ENCODE measurements at places on chromosomes 1 and 21.

DNA sequence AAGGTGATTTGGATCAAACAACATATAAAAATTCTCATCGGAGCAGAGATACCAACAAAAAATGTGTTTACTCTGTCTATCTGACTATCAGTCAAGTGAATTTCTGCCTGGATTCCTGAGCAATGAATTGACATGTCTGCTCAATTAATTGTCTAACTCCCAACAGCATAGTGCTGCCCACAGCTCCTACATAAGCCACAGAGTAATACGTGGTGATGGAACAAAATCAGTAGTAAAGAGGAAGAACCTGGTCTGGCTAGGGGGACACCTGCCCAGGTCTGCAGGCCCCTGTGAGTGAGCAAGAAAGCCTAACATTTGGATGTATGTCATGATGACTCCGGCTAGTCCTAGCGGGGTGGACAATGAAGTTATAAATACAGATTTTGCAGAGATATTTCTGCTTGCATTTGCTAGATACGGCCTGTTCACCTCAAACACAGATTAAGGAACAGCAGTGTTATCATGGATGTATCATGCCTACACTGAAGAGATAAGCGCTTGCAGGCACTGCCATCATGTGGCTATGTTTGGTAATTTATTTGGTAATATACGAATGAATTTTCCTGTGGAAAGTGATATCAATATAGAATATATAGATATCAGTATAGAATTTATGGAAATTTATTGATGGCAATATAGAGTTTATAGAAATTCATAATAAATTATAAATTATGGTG is 69.6 kb upstream of the LRRC8B start:
- DNase-seq = peak; percentile 50

DNA sequence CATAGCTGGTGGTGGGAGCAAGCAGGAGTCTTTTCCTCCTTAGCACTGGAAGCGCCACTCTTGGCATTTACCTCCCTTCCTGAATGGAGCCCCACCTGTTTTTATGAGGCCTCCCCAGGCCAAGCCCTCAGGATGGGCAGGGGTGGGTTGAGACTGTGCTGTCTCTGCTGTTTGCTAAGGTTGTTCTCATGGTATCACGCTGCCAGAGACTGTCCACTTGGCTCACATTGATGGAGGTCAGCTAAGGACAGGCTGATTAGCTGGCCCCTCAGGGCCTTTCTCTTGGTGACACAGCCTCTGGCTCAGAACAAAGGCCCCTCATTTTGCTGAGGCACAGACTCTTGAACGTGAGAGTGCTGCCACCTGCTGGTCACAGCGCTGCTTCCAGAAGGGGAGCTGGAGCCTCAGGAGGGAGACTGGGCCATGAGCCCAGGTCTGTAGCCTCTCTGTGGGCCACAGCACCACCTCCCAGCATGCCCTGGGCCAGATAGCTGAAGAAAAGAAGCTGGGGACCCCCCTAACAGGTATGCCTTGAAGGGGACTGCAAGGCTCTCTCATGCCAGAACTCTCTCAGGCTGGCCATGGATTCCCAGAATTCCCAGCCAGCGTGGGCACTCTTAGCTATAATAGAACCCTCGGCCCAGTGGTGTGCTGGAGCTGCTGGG is 85.6 kb downstream of the CD58 start:
- peak; percentile 90 for DNase-seq

DNA sequence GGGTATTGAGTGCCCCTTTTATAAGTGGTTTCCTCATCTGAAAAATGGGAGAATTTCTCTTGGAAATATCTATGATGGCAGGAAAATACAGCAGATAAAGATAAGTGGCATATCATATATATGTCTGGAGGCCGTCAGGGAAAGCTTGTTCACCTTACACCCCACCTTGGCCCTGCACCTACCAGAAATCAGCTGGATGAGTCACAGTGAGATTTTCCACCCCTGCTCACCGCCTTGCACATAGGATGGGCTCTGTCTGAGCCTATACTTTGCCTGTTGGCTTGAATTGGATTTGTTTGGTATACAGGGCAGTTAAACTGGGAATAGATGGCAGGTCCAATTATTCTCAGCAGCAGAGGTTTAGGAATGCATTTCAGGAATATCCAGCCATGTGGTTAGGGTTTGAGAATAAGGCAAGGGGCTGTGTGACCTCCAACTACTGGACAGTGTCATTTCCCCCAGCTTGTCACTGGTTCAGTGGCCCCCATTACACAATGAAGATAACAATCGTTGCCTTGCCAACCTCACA is at the start of gene SPATA21:
Gene SPATA21 (minus strand): TSS at position 479 of the 529 bp plus-strand sequence. CDS start 6,053 bp downstream, outside the sequence.
- no peak for DNase-seq

GRCh38 chr21:34880401-34880800 is 168.7 kb downstream of the RUNX1 start:
- DNase-seq = no peak

DNA sequence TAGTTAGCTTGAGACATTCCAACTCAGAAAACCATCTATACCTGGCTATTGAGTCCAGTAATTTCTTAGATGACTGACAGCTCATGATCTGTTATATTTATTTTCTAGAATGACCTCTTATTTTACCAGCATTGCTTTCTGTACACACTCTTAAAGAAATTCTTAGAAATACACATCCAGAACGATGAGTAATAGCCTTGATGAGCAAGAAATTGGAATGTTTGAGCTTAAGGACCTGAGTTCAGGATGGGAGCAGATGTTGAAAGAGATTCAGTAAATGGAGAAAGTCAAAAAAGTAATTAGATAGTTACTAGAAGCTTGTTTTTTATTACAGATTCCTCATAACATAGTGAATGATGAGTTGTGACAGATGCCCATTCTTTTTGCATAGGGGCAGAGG is 11.7 kb downstream of the PYHIN1 start:
- no peak for DNase-seq

DNA sequence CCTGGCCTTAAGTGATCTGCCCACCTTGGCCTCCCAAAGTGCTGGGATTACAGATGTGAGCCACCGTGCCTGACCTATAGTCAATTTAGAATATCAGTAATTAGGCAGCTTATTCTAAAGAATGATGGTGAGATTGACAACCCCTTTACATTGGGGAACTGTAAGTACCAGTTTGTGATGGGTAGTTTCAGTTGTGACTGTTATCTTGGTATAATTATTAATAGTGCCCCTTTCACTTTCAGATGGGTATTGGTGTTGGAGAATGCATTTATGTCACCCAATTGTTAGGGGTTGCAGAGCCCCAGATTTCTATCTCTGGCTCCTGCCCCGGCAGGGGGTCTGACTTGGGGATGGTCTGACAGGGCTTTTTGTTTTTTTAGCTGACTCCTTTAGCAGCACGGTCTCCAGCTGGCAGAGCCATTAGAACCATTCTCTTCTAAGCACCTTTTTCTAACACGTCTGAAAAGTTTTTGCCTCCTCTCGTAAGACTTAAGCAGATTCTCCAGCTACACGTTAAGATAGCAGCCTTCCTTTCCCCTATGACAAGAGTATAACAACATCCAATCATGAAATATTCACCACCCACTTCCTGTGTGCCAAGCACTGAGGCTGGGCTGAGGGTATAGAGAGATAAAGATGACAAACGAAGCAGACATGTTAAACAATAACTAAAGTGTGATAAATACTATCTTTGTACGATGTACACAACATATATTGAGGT is 157.8 kb downstream of the SDCCAG8 start:
- no peak for DNase-seq

DNA sequence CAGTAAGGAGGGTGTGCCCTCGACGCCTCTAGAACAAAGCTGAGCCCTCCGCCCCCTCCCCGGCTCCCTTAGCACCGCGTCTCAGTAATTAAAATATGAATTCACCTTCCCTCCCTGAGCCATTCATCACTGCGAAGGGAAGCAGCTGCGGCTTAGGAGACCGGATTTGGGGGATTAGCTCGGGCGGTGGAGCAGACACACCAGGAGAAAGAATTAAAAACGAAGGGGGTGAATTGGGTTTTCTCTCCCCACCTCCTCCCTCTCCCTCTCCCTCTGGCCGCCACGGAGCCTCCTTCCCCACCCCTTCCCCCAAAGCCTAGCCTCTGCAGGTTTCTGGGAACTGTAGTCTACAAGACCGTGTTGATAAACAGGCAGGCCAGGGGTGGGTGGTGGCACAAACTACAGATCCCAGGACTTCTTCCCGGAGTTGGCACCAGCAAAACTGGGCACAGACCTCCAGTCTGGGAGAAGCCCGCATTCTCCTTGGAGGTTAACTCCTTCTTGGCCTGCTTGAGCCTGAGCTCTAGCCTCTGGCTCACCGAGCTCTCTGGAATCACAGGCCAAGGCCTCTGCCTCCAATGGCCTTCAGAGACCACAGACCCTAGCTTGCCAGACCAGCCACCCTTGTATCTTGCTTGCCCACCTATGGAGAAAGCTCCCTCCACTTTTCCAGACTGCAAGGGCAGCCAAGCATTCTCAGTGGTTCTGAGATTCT is 10.8 kb downstream of the BLACAT1 start:
- DNase-seq = peak; percentile 68

DNA sequence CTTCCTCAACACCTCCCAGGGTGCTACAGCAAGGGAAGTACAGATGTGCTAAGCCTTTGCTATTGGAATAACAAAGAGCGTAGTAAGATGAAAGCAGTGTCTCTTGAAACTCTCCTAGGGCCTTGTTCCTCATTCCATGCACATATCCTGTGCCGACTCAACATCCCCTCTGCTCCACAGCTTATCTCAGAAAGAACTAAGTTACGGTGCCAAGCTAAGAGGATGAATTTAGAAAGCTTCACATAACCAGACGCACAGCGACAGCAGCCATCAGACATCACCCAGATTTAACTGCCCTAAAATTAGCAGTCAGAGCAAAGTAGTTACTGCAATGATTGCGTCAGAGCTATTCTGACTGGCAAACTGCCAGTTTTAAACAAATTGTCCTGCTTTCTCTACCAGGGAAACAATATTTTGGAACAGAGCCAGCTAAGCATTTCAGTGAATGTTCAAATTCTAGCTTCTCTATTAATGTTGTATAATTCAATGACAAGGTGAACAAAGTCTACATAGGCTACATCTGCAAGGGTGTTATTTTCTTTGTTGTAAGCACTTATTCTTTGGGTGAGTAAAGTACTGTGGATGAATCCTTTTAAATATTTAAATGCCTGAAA is 9.5 kb downstream of the SIPA1L2 start:
- no peak for DNase-seq

DNA sequence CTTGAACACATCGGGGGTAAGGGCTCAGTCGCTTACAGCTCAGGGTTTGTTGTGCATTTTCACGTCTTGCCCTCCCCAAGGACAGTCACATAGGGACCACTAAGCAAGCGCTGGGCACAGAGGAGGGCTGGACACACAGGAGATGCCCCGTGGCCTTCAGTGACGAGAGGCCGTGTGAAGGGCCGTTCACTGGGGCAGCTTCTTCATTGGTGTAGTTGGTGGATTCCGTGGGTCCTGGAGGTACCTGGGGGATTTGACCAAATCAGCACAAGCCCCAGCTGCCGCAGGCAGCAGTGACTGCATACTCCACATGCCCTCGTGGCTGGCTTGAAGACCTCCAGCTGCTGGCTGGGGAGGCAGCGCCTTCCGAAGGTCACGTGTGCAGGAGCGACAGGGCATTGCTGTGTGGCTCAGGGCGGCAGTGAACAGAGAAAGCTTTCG is 100.8 kb upstream of the C1orf174 start:
- DNase-seq = no peak

DNA sequence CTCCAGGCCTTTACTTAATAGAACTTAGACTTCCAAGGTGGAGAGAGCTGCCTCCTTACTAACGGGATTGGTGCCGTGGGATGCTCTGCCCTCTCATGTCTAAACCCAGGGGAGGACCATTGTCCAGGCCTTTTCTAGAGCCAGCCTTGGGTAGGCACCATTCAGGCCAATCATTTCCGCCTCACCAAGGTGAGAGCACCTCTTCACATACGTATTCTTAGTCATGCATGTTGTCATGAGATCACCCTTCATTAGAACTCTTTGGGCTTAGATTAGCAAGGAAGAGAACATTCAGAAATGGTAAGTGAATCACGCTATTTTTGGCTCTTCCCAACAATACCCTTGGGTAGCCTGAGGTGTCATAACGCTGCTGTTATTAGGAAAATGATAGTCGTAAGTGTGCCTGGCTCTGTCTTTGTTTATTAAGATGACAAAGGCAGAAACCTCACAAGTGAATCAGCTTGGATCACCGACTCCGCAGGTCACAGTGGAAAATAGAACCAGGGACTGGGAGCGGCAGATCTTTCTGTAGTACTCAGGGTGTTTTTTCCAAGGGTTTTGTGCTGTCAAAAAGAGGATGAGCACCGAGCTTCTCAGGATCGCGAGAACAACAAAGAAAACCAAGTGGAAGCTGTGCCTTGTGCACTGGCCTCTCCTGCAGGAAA is 55.0 kb downstream of the HUNK start:
- DNase-seq = peak; percentile 61

DNA sequence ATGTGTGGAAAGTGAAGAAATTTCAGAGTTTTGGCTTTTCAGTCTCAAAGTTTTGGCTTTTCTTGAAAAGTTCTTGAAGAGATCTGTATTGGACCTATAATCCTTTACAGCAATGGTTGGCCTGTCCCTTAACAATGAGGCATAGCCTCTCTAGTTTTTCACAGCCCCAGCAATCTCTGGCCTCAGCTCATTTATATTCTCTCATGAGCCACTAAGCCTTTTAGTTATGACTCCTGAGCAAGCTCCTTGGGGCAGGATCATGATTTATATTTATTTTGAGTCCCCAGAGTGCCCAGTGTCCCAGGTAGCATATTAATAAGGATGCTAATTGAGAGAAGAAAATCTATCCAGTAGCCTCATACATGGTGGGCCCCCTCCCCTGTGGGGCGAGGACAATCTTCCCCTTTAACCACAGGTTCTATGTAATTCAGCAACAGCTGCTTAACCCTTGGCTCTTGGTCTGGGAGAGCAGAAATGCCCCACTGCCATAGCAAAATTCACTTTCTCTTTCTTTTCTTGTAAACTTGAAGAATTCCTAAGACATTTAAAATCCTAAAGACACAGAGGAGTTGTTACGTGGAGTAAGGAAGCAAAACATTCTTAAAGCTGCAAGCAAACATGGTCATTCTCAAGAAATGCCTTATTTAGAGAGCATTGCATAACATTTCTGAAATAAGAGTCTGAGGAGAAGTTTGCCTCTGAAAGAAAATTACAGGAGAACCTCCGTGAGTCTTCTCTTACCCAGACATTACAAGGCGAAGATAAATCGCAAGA is 6.3 kb downstream of the NGF start:
- no peak for DNase-seq

GRCh38 chr1:181484821-181485220 is 1.5 kb downstream of the CACNA1E start:
- no peak for DNase-seq

DNA sequence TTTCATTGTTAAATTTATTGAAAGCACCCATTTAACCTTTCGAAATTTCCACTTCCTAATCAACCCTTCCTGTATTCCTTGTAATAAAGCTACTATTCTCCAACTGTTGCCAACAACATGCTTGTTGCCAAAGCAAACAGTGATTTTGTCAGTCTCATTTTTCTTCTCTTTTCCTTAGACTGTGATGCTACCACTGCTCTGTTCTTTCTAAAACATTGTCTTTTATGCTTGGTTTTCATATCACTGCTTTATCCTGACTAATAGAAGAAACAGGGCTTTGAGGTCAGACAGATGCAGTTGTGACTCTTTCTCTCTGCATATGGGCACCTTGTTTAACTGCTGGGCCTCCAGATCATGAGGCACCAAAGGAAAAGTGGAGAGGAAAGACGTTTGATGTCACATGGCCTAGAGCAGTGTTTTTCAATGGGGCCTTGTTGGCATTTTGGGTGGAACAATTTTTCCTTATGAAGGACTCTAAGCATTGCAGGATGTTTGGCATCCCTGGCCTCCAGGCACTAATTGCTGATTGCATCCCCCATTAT is 56.1 kb downstream of the HMCN1 start:
- no peak for DNase-seq

All from retina (tissue), 1 donor.